ENCODE measurements at places on chromosomes 16 and 17. TPM values are rescaled to one million over a fixed set of nuclear protein-coding genes. Genes with fewer than 3 reads are reported as not detected.

ABCC3 gene
- 1.1 TPM for total RNA-seq

UTS2R gene
- total RNA-seq = 0.31 TPM

MYL4 gene
- total RNA-seq = not detected

ABCC6 gene
- not detected for total RNA-seq

ATP6V0D1 gene
- 35.8 TPM for total RNA-seq

ADGRG1 gene
- 1.5 TPM for total RNA-seq

SLC12A3 gene
- 0.49 TPM for total RNA-seq

CDC42EP4 gene
- total RNA-seq = 2.0 TPM

SLC6A2 gene
- not detected for total RNA-seq

IL17C gene
- total RNA-seq = 0.37 TPM

RNF166 gene
- total RNA-seq = 99.8 TPM

RASL10B gene
- 0.76 TPM for total RNA-seq

HBA2 gene
- total RNA-seq = 0.68 TPM

METTL2A gene
- 10.3 TPM for total RNA-seq

VPS4A gene
- 38.8 TPM for total RNA-seq

TOX3 gene
- not detected for total RNA-seq

TRIM72 gene
- not detected for total RNA-seq

RNF222 gene
- total RNA-seq = 0.13 TPM

BFAR gene
- total RNA-seq = 61.6 TPM

PIK3R6 gene
- total RNA-seq = 1.1 TPM

TM4SF5 gene
- not detected for total RNA-seq

C17orf78 gene
- total RNA-seq = not detected

KRTAP4-4 gene
- total RNA-seq = not detected

TEX19 gene
- not detected for total RNA-seq

LHX1 gene
- not detected for total RNA-seq

CDH3 gene
- total RNA-seq = 0.78 TPM

AIPL1 gene
- total RNA-seq = not detected

ABCC11 gene
- 0.81 TPM for total RNA-seq

FBXW10B gene
- total RNA-seq = not detected

ASGR1 gene
- 0.79 TPM for total RNA-seq

CAMKK1 gene
- 12.5 TPM for total RNA-seq

ABI3 gene
- total RNA-seq = 9.8 TPM

CLDN7 gene
- total RNA-seq = 2.2 TPM

GNGT2 gene
- 2.8 TPM for total RNA-seq

NPIPA8 gene
- 67.6 TPM for total RNA-seq

EPN3 gene
- total RNA-seq = not detected

CHST5 gene
- total RNA-seq = not detected

TMC7 gene
- total RNA-seq = not detected

OR1A1 gene
- total RNA-seq = not detected
